ENCODE measurements at places on chromosomes 2 and 18. TPM values are rescaled to one million over a fixed set of nuclear protein-coding genes. Genes with fewer than 3 reads are reported as not detected.

WNT10A gene
- total RNA-seq, result 2.9 TPM

GRCh38 chr2:222074674-222075073 lies 224.1 kb downstream of the PAX3 start:
- no peak for DNase-seq
- H3K4me3 ChIP-seq, result no peak overlapping the region
- no peaks in the 10 kb centered on the region for H3K4me1 ChIP-seq
- H3K36me3 ChIP-seq, result no peaks in the 10 kb centered on the region

UGT1A4 gene
- total RNA-seq, result not detected

- H3K27ac ChIP-seq, result no peak overlapping the region
- no peaks in the 10 kb centered on the region for H3K27me3 ChIP-seq
- H3K36me3 ChIP-seq, result no peaks in the 10 kb centered on the region
- DNase-seq, result no peak
These were observed 72.9 kb downstream of the QPCT start for GRCh38 chr2:37417321-37417720.

NETO1 gene
- total RNA-seq, result not detected

GRCh38 chr2:190603374-190603773 lies 45.5 kb upstream of the NAB1 start:
- no peak overlapping the region for H3K4me3 ChIP-seq
- no peak for DNase-seq
- no peaks in the 10 kb centered on the region for H3K4me1 ChIP-seq
- H3K36me3 ChIP-seq, result no peaks in the 10 kb centered on the region
- no peaks in the 10 kb centered on the region for H3K27me3 ChIP-seq

GRCh38 chr2:61671561-61672315 lies 133.6 kb upstream of the XPO1 start:
- no peak overlapping the region for H3K4me3 ChIP-seq

- no peaks in the 10 kb centered on the region for H3K4me1 ChIP-seq
- H3K27ac ChIP-seq, result no peak overlapping the region
- no peak for DNase-seq
- H3K36me3 ChIP-seq, result no peaks in the 10 kb centered on the region
These were observed 251.8 kb downstream of the LPIN1 start for GRCh38 chr2:11998218-11998617.
